ENCODE measurements at places on chromosomes 7 and 10.

DNA sequence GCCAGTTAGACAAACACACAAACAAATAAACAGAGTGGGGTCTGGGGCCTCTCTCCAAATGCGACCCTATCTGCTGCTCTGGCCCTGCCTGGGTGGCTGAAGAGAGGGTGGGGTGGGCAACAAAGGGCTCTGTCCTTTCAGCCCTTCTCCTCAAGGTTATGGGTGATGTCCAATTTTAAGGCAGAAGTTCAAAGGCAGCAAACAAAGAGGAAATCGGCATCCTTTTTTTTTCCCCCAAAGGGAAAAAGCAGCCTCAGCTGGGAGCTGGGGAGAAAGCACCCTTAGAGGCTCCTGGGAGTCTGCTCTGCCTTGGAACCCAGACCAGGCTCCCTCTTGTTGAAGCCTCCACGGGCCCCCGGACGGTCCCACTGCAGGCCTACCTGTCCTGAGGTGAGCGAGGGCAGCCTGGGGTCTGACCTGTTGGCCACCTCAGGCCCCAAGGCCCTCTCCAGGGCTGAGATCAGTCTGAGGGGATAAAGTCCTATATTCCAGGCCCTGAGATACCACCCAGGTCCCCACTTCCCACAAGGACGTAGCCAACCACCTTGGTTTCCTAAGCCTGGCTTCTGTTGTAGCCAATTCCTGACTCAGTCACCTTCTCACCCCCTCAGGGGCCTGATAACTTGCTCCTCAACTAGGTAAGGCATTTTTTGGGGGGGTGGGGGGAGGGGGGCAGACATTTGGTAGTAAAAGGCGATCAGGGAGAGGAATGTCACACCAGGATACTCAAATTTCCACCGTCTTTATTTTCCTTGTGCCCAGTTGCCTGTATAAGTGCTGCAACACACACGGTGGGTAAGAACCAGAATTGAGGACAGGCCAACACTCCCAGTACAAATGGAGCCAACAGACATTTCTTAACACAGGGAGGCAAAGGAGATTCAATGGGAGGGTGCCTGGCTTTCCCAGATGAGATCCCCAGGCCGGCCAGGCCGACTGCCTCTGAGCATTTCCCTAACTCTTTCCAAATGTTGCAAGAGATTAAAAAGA lies 4.3 kb downstream of the HOXA11 start:
- DNase-seq = peak; percentile 21

- DNase-seq = no peak
Measured at GRCh38 chr10:33812586-33812985, 478.1 kb upstream of the NRP1 start.

DNA sequence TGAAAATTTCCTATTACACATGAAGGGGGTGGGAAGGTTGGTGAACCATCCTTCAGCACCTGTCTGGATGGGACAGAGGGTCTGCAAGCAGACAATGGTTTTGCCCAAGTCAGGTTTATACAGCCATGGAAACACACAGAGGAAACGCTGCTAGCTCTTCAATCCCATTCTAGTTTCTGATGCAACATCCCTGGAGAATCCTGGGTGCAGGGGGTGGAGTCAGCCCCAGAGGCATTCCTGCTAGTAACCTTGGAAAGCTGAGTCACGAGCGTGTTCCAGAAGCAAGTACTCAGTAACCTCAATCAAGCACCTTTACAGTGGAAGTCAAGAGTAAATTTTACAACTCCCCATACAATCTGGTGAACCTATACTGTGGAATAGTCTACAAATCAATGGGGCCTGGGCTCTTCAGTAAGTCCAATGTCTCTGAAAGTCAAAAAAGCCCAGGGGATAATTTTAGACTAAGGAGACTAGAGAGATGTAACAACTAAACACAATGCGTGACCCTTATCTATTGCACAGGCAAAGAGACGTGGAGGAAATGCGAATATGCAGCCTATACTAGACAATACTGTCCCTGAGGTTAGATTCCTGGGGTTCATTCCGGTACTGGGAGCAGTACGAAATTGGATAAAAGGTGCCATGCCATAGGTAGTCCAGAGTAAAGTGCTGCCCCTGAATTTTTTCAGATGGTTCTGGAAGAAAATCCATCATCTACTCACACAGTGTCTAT lies 95.4 kb downstream of the ZRANB1 start:
- DNase-seq = no peak

GRCh38 chr7:155814316-155815276 lies 2.3 kb upstream of the SHH start:
- no peak for DNase-seq

GRCh38 chr7:56086761-56087160 lies 6.0 kb downstream of the PHKG1 start:
- no peak for DNase-seq

GRCh38 chr7:116713918-116714317 lies 41.9 kb downstream of the MET start:
- DNase-seq = peak; percentile 61

DNA sequence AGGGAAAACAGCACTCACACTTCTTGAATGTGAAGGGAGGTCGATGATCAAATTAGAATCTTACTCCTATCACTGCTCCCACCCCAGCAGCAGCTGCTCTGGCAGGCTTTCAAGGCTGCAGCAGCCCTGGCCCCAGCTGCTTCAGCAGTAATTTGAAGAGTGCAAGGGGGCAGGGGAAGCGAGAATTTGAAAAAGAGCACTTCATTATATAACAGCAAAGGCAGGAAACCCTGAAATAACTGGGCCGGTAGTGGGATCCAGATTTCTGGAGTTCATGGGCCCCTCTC lies 44.9 kb downstream of the MYPN start:
- peak; percentile 32 for DNase-seq

DNA sequence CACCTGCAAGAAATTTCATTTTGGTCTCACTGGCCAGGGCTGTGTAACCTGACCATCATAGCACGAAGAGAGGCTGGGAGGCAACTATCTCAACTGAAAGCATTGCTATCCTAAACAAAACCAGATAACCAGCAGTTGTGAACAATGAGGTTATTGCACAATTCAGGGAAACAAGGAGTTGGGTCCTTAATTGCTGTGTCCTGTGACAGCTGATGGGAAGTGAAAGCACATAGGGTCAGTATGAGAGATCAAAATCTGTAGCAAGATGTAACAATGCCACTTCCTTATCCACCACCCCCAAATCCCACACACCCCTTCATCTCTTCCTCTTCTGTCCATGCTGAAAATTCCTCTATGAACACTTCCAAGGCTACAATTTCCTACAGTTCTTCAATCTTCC lies 80.2 kb downstream of the HTR7 start:
- no peak for DNase-seq

GRCh38 chr10:60162631-60163030 lies 227.0 kb downstream of the ANK3 start:
- no peak for DNase-seq

GRCh38 chr10:124029559-124029958 lies 63.8 kb downstream of the CHST15 start:
- DNase-seq = no peak

DNA sequence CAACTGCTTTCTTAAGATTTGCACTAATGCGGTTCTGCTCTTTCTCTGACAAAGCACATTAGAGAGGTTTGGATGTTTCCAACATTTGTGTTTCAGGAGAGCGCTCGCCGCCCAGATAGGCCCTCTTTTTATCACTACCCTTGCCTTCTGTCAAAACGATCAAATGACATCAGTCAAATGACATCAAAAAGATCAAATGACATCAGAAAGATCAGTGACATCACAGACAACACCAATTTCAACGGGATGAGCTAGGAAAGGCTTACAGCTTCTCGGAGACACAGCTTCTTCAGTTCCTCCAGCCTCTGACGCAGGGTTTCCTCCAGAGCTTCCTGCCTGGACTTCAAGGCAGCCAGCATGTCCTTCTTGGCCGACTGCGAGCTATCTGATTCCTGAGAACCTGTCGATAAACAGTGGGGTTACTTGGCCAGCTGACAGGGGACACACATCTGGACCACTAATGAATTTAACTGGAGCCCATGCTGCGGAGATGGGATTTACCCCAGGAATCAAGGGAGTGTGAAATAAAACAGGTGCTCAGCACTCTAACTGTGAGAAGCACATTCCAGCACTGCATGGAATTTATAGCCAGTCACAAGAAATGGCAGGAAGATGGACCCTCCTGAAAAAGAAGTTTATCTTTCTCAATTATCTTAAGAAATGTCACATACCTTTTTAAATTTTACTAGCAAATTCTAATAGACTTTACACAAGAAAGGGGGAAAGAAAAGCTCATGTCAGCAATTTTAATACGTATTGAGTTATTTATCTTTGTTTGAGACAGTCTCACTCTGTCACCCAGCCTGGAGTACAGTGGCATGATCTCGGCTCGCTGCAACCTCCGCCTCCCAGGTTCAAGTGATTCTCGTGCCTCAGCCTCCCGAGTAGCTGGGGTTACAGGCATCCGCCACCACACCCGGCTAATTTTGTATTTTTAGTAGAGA lies 88.2 kb downstream of the PRPF18 start:
- DNase-seq = no peak

- no peak for DNase-seq
Measured at GRCh38 chr10:33136781-33137180, 178.8 kb upstream of the ITGB1 start.

GRCh38 chr10:129024046-129024445 lies 443.0 kb upstream of the MGMT start:
- no peak for DNase-seq

- DNase-seq = no peak
Measured at GRCh38 chr10:92699518-92700381, 10.0 kb downstream of the HHEX start.

- no peak for DNase-seq
Measured at GRCh38 chr7:116772926-116773749, 89.2 kb upstream of the CAPZA2 start.

DNA sequence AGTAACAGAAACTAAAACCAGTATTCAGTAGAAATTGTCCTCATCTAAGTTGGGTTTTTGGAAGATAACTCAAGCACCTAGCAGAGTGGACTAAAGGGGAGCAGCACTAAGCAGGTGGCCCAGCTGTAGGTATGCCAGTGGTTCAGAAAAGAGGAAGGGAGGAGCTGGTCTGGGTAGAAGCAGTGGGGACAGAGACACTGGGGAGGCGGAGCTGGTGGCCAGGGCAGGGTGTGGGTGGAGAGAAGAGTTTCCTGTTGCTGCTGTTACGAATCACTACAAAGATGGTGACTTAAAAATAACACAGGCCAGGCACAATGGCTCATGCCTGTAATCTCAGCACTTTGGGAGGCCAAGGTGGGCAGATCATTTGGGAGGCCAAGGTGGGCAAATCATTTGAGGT lies 136.2 kb downstream of the WDR11 start:
- DNase-seq = no peak

DNA sequence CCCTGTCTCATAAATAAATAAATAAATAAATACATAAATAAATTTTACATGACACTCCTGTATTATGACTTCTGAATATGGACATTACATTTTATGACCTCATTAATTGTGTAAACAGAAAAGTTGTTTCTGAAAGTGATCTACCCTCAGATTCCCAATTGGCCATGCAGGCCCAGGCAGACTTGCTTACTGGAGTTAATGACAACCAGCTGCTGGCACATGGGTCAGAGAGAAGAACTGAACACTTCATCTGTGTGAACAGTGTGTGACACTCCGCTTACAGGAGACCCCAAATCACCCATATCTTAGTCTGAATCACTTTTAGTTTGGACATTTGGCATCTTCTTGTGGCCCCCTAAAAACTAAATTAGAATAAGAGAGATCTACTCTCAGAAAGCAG lies 31.4 kb downstream of the PARP12 start:
- DNase-seq = peak; percentile 19

DNA sequence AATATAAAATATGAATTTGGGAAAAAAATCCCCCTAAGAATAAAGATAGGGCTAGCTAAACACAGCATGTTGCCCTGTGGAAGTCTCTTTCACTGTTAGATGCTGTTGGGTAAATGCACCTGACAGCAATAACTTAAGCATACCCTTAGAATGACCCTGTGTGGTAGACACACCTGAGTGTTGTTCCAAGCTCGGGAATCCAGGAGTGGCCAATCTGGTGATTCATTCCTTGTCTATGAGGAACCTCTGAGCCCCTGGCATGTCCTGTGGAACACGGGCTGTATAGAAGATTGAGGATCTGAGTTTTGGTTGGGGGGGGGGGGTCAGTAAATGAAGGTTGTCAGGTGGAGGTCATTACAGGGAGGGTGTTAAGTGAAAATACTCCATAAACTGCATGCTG lies 730.0 kb upstream of the IGFBP3 start:
- DNase-seq = no peak
